ENCODE measurements at places on chromosomes 5 and 9. TPM values are rescaled to one million over a fixed set of nuclear protein-coding genes. Genes with fewer than 3 reads are reported as not detected.

FREM1 gene
- total RNA-seq, result under 0.01 TPM

DNM1 gene
- total RNA-seq, result 0.77 TPM

ISCA1 gene
- total RNA-seq, result 32.6 TPM

ENTREP1 gene
- total RNA-seq, result 7.6 TPM

OR1J2 gene
- not detected for total RNA-seq

ORM2 gene
- not detected for total RNA-seq

CDKN2A gene
- total RNA-seq, result 11.7 TPM

SLC22A5 gene
- total RNA-seq, result 5.4 TPM

FCHO2 gene
- 9.3 TPM for total RNA-seq

MSX2 gene
- total RNA-seq, result 2.9 TPM

PCDHGA2 gene
- total RNA-seq, result 0.67 TPM

HMMR gene
- total RNA-seq, result 46.3 TPM

MYOZ3 gene
- total RNA-seq, result 1.3 TPM

NR2F1-AS1 gene
- 1.0 TPM for total RNA-seq

ZNG1A gene
- 21.6 TPM for total RNA-seq

DMRT2 gene
- total RNA-seq, result 0.77 TPM

PIP5KL1 gene
- total RNA-seq, result 0.34 TPM

HNRNPH1 gene
- 502 TPM for total RNA-seq

LHX2 gene
- under 0.01 TPM for total RNA-seq

NR2F1 gene
- total RNA-seq, result 0.33 TPM
